Left lung (tissue), 14 donors: ENCODE measurements at places on chromosomes 6 and 20. TPM values are rescaled to one million over a fixed set of nuclear protein-coding genes. Genes with fewer than 3 reads are reported as not detected.

DNA sequence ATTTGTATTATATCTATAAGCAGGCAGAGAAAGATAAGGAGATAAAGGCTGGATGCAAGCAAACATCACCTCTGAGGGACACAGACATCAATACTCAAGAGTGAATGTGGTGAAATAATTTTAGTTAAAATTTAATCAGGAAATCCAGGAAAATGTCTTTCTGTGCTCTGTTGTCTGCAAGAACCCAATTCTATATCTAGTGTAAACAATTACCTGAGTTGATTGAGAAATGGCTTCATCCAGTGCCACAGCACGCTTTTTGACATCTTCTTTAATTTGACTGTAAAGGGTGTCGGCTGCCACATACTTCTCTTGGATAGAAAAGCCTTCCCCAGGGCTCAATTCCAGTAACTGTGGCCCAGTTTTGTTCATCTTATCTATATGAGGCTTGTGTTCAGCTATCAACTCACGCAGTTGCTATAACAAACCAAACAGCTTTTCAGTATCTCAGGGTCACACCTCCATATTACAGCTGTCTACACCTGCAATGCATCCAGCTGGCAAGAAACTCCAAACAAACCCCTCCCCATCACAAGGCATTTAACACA, 131.6 kb downstream of the DST start:
- H3K4me3 ChIP-seq: no peak overlapping the region
- H3K4me1 ChIP-seq: no peaks in the 10 kb centered on the region
- no peaks in the 10 kb centered on the region for H3K27me3 ChIP-seq
- no peaks in the 10 kb centered on the region for H3K36me3 ChIP-seq
- no peak overlapping the region for H3K27ac ChIP-seq

DNA sequence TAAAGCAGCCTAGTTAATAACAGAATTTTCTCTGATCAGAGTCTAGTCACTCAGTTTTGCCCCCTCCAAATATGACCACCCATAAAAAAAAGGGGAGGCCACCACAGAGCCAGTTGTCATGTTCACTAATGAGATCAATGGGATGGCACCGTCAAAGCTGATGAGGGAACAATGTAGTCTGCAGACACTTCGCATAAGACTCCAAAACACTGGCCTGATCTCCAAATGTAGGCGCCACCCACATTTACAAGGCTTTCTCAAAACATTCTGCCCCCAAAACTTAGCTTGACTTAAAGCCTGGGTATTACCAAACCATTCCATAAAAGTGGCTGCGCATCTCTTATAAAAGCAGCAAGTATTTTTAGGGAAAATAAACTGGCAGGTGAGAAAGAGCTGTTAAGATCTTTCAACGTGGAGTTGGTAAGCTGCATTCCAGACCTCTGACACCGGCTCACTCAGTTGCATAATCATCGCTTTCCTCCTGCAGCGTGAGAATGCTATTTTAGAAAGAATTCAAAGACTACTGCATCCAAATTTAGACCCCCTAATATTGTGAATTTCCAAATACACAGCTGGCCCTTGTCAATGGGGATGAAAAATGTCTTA, 59.3 kb downstream of the TBC1D7 start:
- no peaks in the 10 kb centered on the region for H3K27me3 ChIP-seq
- H3K36me3 ChIP-seq: no peaks in the 10 kb centered on the region
- no peak for DNase-seq
- no peak overlapping the region for H3K4me3 ChIP-seq
- peak overlapping the region; percentile 8 for H3K27ac ChIP-seq
- peaks cover 19% of the 10 kb centered on the region for H3K4me1 ChIP-seq

DNA sequence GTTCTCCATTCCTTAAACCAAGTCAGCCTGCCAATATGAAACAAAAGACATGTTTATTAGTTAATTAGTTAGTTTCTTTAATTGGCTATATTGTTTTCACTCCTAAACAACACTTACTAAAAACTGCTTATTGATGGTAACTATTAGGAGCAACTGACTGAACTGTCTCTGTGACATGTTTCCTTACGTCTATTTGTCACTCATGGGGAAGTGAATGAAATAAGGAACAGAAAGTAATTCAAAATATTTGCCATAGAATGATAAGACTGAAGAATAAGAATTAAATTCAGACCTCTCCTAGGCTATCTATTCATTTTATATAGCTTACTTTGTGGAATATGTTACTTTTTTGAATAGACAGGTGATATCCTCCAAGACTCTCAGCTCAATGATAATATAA, 217.2 kb downstream of the LAMA2 start:
- H3K4me1 ChIP-seq: no peaks in the 10 kb centered on the region
- no peak overlapping the region for H3K4me3 ChIP-seq
- no peak overlapping the region for H3K27ac ChIP-seq
- DNase-seq: no peak
- H3K27me3 ChIP-seq: no peaks in the 10 kb centered on the region

DNA sequence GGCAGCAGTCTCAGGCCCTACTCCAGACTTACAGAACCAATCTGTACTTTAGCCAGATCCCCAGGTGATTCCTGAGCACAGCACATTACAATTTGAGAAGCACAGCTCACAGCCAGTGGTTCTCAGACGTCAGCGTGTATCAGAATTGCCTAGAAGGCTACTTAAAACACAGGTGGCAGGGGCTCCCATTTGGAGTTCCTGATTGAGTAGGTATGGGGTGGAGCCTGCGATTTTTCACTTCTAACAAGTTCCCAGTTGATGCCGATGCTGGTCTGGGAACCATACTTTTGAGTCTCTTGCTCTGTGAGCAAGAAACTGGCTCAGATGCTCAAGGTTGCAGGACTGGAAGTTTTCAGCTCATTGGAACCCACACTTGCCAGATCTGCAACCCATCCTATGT, 89.5 kb downstream of the ZFP64 start:
- no peak for DNase-seq
- no peak overlapping the region for H3K4me3 ChIP-seq
- no peaks in the 10 kb centered on the region for H3K36me3 ChIP-seq
- peaks cover 30% of the 10 kb centered on the region for H3K27me3 ChIP-seq
- H3K27ac ChIP-seq: no peak overlapping the region

DNA sequence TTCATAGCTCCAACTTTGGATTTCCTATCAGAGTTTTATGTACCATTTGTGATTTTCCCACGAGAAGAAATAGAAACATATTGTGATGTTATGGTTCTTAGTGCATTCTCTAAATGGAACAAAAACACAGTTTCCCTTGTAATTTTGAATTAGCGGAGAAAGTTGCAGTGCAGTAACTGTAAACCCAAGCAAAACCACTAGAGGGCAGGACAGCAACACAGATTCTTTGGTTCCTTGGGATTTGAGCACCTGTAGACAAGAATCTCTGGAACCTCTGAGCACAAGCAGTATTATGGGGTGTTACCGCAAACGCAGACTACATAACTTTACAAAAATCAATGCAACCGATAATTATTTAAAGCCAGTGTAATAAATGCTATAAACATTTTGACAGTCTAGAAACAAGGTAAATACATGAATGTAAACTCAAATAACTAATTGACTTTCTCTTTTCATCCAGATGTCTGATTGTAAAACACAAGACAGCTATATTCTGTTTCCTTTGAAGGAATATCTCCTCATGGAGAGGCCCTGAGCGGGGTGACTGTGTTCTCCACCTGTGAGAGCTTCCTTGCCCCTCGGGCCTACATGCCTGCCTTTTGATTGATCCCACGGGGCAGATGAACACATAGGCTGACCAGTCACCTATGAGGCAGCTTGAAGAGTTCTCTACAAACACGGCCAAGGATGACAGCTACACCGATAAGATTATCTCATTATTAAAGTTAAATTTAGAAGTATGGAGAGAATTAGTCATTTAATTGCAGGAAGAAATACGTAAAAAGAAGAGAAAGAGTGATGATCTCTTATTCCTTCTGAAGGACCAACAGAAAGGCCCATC, 67.5 kb upstream of the COL21A1 start:
- H3K4me1 ChIP-seq: no peaks in the 10 kb centered on the region
- H3K4me3 ChIP-seq: no peak overlapping the region
- DNase-seq: no peak
- H3K36me3 ChIP-seq: no peaks in the 10 kb centered on the region
- no peak overlapping the region for H3K27ac ChIP-seq

DNA sequence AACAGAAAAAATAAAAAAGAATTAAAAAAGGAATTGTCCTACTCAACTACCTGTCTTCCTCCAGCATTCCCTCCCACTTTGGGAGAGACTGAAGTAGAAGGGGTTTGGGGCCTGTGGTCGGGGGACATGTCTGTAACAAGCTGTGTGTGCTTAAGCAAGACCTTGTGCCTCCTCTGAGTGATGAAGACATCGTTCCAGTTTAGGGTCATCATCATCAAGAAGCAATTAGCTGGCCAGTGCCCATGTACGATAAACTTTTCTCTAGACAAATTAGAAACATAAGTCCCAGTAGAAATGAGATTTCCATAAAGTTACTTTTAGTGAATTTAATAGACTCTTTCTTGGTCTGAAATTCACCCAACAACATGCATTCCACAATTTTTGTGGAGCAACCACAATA, 272.9 kb downstream of the ZNF217 start:
- H3K4me1 ChIP-seq: no peaks in the 10 kb centered on the region
- H3K36me3 ChIP-seq: no peaks in the 10 kb centered on the region
- no peak overlapping the region for H3K27ac ChIP-seq
- peak; percentile 31 for DNase-seq
- no peak overlapping the region for H3K4me3 ChIP-seq

GRCh38 chr20:39016041-39016440, 53.9 kb downstream of the DHX35 start:
- H3K27ac ChIP-seq: no peak overlapping the region
- H3K36me3 ChIP-seq: no peaks in the 10 kb centered on the region
- H3K27me3 ChIP-seq: no peaks in the 10 kb centered on the region
- no peak for DNase-seq

Gene TSBP1
- polyA plus RNA-seq: 0.40 TPM

Gene TRIM38
- 14.5 TPM for polyA plus RNA-seq

Gene COL9A3
- 107 TPM for polyA plus RNA-seq

Gene FAM83C
- polyA plus RNA-seq: not detected

Gene GRM4
- 0.52 TPM for polyA plus RNA-seq

Gene ADTRP
- polyA plus RNA-seq: 0.65 TPM

Gene ZC2HC1B
- not detected for polyA plus RNA-seq
